Brain (organoid and tissue), 16 donors: ENCODE measurements at places on chromosomes 16 and 17.

DNA sequence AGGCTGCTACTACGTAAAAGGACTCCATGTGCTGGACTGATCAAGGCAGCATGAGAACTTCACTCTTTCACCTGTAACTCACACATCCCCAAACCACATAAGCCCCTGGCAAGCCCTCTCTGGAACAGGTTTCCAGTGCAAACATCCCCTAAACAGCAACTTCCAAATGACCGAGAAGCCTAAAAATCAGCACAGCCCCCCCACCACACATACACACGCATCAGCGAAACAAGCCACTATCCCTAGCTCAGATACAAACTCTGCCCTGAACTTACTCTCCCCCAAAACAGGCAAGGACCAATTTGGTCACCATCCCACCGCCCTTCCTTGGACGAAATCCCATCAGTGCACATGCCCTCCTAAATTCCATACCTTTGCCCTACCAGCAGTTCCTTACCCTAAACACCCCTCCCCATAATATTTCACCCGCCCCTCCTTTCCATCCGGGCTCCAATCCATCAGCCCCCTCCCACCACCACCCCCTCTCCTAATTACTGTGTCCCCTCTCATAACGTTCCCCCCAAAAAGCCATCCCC lies 735 bp downstream of the LSM12 start:
- no peak for DNase-seq

DNA sequence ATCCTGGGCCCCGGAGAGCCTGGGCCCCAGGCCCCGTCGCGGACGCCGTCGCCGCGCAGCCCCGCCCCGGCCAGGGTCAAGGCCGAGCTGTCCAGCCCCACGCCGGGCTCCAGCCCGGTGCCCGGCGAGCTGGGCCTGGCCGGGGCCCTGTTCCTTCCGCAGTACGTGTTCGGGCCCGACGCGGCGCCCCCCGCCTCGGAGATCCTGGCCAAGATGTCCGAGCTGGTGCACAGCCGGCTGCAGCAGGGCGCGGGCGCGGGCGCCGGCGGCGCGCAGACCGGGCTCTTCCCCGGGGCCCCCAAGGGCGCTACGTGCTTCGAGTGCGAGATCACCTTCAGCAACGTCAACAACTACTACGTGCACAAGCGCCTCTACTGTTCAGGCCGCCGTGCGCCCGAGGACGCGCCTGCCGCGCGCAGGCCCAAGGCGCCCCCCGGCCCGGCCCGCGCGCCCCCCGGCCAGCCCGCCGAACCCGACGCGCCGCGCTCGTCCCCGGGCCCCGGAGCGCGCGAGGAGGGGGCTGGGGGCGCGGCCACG lies 36.8 kb upstream of the ZC3H18 start:
- DNase-seq: peak; percentile 87

GRCh38 chr17:1179112-1179817 lies 516 bp downstream of the ABR start:
- no peak for DNase-seq

DNA sequence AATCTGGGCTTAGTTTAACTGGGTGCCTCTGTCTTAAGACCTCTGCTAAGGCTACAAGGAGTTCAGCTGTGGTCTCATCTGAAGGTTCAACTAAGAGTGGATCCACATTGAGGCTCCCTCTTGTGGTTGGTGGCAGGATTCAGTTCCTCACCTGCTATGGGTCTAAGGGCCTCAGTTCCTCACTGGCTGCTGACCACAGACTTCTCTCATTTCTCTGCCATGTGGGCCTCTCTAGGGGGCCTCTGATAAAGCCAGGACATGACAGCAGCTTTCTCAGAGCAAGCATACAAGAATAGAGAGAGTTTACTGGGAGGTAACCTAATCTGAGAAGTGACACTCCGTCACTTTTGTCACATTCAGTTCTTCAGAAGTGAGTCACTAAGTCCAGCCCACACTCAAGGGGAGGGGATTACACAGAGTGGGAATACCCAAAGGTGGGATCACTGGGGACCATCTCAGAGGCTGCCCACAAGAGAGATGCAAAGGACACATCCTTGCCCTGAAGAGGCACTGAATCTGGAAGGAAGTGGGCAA lies 19.2 kb upstream of the ABAT start:
- no peak for DNase-seq

DNA sequence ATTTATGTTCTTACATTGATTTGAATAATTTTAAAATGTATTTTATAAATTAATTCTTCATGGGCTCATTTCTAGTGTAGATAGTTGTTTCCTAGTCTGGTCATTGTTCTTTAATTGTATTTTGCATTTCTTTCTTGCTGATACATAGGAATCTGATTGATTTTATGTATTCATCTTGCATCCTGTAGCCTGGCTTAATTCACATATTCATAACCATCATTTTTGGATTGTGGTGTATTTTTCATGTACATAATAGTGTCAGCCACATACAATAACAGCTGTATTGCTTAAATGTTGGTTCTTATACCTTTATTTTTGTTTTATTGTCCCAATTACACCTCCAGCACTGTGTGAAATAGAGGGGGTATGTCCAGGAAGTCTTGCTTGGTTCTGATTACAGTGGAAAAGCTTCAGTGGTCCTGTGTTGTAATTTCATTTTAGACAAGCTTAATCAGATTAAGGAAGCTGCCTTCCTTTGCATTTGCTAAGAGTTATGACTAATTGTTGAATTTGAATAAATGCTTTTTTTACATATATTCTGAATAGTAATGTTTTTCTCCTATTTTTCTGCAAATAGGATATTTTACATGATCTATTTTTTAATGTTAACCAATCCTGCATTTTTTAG lies 103.7 kb downstream of the USP22 start:
- DNase-seq: no peak

DNA sequence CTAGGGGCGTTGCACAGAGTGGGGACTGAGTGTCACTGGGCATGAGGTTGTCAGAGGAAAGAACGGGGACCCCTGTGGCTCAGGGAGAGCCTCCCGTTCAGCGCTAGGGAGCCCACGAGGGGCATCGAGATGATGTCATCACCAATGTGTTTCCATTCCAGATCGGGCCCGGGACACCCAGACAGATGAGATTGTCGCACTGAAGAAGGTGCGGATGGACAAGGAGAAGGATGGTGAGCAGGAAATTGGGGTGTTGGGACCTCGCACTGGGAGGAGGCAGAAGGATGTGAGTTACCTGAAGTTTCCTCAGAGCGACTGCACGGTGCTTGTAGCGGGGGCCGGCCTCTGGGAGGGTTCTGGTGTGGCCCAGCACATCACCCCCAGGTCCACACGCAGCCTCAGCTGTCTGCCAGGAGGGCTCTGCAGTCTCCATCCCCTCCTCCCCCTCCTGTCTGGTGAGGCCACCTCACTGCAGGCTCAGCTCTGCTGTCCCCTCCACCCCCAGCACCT lies 4.0 kb downstream of the CDK10 start:
- no peak for DNase-seq

DNA sequence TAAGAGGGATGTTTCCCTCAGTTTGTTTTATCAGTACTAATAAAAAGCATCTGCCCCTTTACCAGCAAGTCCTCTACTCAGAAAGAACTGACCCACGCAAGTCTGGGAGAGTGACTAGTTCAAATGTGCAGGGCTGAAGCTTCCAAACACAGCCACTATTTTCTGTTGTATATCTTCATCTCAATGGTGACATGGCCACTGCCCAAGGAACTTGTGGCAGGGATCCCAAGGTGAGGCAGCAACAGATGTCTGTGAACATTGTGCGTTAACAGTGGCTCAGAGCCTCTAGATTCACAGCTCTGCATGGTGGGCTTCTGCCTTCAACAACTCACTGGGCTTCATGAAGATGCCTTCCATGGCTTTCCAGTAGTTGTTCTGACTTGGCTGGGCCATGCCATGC lies 3.7 kb upstream of the BLTP2 start:
- no peak for DNase-seq

DNA sequence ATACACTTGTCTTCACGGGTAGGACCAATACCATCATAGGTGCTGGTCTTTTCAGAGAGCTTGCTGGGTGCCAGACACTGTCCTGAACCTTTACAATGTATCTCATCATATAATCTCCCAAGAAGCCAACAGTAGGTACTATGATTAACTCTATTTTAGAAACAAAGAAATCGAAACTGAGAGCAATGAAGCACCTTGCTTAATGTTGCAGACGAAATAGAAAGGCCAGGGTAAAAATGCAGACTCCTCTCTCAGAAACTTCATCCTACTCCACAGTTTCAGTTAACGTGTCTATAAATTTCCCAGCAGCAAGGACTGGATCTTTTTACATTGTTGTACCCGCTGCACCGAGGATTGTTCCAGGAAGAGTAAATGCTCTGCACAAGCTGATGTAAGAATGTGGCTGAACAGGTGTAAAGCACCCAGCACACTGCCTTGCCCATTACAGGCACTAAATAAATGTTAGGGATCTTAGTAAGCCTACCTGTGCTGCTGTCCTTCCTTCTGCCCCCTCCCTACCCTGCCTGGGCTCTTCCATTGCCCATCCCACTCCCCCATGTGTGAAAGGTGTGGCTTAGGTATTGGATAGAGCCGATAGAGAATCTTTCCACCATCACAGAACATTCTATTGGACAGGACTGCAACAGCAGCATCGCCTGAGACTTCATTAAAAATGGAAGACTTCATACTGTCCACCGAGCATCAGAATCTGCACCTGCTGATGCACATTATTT lies 476.7 kb downstream of the SOX9 start:
- no peak for DNase-seq

DNA sequence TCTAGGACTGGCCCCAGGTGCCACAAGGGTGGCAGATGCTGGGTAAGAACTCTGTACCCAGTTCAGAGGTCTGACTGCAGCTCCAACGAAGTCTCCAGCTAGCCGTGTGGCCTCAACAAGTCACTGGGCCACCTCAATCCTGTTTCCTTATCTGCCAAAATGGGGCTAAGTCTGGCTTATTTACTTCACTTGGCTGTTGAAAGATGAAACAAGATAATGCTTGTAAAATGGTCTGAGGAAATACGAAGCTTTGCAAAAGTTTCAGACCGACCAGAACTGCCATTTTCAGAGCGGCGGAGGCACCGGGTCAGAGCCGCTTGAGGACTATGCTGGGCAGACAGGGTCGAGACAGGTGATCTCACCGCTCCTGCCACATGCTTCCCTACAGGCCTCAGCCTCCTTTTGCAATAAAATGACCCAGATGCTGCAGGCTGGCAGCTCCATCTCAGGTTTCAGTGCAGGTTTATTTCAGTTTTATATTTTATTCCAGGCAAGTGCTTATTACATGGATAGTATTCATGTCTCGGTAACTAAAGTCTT lies 17.2 kb downstream of the MNT start:
- DNase-seq: no peak

- no peak for DNase-seq
These were observed 11.6 kb upstream of the MFAP4 start for GRCh38 chr17:19398301-19399181.

GRCh38 chr16:75293772-75294171 lies 42.3 kb upstream of the BCAR1 start:
- DNase-seq: no peak

DNA sequence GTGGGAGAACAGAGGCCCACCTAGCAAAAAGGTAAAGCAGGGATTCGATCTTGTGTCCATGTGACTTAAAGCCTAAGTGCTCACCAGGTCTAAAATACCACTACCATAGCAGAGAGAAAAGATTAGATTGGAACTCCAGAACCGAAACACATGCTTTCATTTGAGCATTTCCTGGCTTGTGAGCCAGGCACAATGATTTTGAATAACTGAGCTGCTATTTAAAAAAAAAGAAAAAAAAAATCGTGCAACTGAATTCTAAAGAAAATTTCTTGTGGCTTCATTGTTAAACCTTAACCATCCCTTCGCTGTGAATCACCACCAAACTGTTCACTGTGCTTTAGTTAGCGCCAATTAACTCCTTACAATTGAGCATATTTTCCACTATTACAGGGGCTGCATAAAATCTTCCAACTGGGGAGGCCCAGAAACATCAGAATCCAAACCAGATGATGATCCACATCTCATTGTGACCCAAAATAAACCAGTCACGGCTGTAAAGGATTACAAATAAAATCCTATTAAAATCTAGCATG lies 366.4 kb upstream of the ERCC4 start:
- DNase-seq: no peak

DNA sequence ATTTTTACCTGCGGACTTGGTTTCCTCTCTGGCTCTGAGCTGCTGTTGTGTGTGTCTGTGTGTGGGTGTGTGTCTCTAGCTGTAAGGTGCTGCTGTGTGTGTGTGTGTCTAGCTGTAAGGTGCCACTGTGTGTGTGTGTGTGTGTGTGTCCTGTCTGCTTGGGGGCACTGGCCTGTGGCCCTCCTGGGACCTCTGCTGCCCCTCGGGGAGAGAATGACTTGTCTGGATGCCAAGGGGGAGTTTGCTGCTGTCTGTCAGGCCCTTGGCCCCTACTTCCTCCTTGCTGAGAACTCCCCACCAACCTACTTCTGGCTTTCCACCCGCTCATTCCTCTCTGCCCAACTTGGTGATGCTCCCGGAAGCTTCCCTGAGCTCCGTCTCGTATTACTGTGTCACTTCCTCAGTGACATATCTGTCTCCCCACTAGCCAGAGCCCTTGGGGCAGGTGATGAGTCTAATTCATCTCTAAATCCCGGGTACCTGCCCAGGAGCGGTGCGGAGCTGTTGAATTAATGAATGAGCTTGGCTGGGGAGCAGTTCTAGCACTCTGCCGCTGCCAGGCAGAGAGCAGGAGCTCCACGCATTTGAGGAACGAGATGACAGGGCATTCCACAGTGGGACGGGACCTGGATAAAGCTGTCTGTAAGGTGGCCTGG lies 3.5 kb upstream of the LASP1NB start:
- DNase-seq: no peak

- peak; percentile 55 for DNase-seq
These were observed at the start of gene SYNGR3 for GRCh38 chr16:1989209-1990100. SYNGR3 (plus strand) TSS chr16:1989970; CDS start chr16:1990103, 133 bp downstream.

DNA sequence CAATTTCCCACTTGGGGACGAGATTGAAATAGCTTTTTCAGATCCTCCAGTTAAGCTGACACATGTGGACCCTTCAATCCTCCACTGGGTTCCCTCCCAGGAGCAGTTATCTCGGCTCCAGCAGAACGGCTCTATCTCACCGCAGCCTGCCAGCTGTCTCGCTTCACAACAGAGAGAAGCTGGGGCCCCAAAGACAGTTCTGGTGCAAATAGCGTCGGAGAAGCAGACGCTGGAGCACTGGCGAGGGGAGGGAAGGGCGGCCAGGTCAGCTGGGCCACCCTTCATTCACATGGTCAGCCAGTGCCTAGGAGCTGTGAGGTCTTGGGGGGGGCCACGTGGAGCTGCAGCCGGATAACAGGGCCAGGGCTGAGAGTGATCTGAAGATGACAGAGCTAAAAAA lies 141.3 kb upstream of the SDK2 start:
- DNase-seq: peak; percentile 73

DNA sequence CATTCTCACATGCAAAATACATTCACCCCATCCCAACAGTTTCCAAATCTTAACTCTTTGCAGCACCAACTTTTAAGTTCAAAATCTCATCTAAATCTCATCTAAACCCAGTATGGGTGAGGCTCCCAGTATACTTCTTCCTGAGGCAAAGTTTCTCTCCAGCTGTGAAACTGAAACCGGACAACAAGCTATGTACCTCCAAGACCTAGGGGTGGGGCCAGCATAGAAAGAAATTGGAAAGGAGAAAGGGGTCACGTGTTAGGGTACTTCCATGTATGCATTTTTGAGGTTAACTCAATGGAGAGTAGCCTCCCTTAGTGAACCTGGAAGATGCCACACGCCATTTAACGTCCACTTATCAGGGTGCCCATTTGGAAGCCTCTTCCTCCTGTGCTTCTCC lies 23.9 kb upstream of the LRRC75A start:
- no peak for DNase-seq
